ENCODE measurements at places on chromosomes 13 and 19.

DNA sequence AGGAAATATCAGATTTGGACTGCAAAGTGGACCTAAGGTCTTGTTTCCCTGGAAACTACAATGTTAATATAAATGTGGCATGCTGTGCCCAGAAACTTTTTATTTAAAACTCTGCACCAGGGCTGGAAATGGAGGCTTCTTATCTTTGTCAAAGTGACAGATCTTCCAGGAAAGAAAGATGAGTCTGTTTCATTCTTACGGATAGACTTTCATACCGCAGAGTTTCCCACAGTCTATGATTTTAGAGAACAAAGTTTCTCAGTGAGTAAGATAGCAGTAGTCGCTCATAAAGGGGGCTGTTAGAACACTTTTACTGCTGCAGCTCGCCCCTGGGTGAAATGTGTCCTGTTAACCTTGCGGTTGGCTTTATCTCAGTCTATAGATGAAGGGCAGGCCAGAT lies 6.7 kb downstream of the CLEC11A start:
- no peak for DNase-seq

DNA sequence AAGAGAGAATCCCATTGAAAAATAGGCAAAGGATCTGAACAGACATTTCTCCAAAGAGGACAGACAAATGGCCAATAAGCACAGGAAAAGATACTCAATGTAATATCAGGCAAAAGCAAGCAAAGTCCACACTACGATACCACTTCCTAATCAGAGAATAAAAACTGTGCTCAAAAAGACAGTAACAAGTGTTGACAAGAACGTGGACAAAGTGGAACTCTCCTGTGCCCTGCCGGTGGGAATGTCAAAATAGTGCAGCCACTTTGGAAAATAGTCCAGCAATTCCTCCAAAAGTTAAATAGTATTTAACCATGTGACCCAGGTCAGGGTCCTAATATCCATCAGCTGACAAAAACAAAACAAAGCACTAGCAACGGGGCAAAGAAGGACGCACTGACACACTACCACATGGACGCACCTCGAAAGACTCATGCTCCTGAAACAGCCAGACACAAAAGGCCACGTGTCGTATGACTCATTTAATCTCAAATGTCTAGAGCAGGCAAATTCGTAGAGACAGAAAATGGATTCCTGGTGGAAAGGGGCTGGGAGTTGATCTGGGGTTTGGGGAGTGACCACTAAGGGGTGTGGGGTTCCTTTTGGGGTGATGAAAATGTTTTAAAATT lies 5.2 kb downstream of the MIER2 start:
- DNase-seq = no peak

- no peak for DNase-seq
Measured at GRCh38 chr19:47886010-47886559, at the start of gene SULT2A1. SULT2A1 (minus strand) TSS chr19:47886315; CDS start chr19:47886257, 58 bp downstream.

DNA sequence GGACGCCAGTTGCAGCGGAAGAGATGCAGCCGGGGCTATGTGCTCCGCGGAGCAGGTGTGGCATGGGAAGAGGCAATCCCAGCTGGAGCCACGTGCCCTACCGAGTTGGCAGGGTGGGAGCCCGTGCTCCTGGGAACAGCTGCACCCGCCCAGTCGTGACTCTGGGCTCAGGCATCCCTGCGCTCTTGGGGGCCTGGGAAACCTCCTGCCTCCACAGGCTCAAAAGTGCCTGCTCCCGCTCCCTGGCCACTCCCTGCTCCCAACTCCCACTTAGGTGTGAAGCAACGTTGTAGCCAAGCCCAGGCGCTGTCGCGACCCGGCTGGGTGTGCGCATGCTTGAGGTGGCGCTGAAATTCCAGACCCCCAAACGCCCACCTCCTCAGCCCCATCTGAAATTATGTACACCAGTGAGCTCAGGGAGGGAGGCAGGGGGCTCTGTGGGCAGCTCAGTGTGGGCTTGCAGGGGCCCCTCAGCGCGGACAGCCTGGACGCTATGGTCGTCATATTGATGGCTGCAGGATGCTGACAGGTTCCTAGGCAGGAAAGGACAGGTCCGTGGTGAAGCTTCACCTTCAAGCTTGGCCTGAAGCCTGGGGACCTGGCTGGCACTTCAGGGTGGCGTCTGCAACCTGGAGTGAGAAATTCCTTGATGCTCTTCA lies 429.9 kb downstream of the SLITRK1 start:
- DNase-seq = no peak

DNA sequence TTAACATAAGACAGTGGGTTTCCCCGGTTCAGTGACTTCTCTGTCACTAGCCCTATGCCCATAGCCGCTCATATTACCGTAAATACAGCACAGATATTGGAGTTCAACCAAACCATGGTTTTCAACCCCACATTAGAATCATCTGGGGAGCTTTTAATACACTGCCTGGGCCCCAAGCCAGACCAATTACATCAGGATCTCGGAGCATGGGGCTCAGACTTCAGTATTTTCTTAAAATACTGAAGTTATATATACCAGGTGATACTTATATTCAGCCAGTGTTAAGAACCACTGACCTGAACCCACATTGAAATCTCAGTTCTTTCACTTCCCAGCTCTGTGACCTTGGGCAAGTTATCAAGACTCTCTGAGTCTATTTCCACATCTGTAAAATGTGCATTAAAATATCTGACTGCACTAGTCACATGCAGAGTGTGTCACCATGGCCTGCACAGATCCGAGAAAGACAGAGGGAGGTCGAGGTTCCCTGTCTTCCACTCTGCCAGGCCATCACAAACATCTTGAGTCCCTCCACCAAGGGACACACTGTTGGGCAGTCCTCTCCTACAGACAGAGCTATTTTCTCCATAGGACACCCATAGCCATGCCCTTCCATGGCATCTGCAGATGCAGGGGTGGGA lies 32.2 kb upstream of the IPO5 start:
- no peak for DNase-seq

DNA sequence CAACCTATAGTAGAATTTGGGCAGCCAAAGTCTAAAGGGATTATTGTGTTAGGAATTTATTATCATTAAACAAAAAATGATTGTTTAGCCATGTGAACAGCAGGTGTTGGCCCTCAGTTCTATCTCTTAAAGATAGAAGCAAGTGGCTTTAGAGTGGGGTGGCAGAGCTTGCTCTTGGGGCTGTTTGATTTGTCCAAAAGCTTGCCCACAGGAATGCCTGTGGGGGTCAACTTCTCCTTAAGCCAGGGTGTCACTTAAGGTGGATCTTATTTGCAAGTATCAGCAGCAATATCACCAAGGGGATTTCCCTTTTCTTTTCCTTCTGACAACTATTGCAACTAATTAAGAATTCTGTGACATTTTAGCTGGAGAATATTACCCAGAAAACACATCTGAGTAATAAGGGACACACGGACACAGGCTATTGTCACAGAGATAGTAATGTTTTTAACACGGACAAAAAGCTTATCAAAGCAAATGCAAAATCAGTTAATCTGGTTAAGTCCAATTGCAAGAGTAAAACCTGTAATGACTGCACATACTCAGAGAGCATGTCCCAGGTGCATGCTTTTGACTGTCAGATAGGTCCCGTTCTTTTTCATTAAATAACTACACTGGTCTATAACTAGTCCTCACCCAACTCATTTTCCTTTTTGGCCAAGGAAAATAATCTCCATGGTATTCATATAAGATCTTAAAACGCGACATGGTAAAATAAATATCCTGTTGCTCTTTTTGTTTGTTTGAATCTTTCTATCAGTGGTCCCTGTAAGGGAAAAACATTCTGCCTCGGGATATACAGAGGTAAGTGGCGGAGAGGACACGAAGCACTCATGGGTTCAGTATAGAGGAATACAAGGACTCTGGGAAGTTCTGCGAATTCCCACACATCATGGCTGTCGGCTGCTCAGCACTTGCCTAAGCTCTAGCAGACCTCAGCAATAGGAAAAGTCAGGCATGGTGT lies 172.1 kb upstream of the RFC3 start:
- no peak for DNase-seq

Data from stimulated activated CD4-positive, alpha-beta T cell treated with anti-CD3 and anti-CD28 coated beads, Interleukin-2, amount 100 ng/mL, for 48 hours (primary cell).